ENCODE measurements at places on chromosomes 6 and 20.

GRCh38 chr6:65231616-65232015 is 475.4 kb downstream of the EYS start:
- DNase-seq = no peak

GRCh38 chr6:54192993-54193392 is 81.8 kb downstream of the MLIP start:
- DNase-seq = no peak

- no peak for DNase-seq
Measured at GRCh38 chr6:31954511-31954910, 4.3 kb downstream of the NELFE start.

- DNase-seq = no peak
Measured at GRCh38 chr6:109301418-109301817, 80.8 kb downstream of the CD164 start.

DNA sequence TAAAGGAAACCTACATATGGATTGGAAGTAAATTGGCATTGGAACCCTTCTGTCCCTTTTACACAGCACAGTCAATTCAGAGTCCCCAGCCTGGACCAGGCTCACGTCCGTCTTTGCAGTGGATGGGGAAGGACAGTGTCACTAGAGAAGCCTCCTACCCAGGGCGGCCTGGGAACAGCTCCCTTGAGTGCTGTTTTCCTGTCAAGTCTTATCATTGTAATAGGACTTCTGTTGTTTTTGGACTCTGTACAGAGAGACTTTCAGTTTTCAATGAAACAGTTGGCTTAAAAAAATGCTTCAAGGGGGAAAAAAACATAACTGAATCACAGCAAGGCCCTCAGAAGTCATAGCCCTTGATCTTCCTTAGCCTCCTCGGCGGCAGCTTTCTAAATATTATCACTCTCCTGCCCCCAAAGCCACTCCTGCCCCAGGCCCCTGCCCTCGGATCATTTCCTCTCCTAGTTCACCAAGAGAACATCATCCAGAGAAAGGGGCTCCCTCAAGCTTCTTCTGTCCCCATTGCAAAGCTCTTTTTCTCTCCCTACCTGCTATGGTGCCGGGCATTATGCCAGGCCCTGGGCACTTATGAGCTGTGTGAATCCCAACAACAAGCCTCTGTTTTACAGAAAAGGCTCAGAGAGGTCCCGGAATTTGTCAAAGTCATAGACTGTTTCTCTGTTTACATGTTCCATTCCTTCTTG is 37.8 kb upstream of the CNKSR3 start:
- DNase-seq = no peak

GRCh38 chr6:31718265-31718664 is 3.1 kb downstream of the LY6G6D start:
- no peak for DNase-seq

DNA sequence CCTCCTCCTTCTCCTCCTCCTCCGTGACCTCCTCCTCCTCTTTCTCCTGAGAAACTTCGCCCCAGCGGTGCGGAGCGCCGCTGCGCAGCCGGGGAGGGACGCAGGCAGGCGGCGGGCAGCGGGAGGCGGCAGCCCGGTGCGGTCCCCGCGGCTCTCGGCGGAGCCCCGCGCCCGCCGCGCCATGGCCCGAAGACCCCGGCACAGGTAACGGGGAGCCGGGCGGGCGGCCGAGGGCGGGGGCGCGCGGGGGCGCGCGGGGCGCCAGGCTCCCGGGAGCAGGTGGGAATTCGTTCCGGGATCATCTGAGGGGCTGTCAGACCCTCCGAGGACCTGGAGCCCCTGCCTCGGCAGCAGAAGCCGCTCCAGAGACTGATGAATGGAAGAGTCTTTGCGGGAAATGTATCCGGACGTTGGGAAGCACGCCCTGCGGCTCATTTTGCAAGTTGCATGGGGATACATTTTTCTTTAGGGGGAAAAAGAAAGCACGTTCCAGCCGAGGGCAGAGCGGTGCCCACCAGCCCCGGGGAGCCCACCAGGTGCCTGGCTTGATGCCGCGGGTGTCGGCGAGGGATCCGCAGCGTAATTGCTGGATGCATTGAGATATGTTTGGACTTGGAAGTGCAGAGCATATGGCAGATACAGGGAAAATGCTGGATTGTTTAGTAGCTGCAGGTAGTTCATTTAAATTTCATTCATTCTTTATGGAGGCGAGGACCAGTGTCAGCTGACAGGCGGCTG is 394 bp downstream of the MYB start:
- DNase-seq = peak; percentile 5

GRCh38 chr20:11110535-11110934 is 436.7 kb upstream of the JAG1 start:
- DNase-seq = no peak

DNA sequence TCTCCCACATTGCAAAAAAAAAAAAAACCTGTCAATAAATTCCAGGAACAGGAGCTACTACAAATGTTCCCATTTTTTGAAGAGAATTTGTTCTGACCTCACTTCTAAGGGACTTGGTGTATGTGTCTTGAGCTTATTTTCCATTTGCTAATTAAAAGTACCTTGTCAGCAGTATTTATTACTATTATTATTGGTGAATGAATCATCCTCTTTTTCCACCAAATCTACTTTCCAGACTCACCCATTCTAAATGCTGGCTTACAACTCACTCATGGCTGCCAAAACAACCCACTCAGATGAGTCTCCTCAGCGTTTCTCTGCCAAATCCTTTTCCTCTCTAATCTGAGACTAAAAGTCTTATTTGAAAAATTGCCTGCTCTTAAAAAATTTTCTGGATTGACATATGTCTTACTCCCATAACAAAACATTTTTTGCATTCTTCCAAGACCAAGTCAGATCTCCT is 33.2 kb upstream of the TASP1 start:
- DNase-seq = no peak

- no peak for DNase-seq
Measured at GRCh38 chr6:157773248-157773773, 49.7 kb upstream of the SNX9 start.
